ENCODE measurements at places on chromosomes 16 and 17.

DNA sequence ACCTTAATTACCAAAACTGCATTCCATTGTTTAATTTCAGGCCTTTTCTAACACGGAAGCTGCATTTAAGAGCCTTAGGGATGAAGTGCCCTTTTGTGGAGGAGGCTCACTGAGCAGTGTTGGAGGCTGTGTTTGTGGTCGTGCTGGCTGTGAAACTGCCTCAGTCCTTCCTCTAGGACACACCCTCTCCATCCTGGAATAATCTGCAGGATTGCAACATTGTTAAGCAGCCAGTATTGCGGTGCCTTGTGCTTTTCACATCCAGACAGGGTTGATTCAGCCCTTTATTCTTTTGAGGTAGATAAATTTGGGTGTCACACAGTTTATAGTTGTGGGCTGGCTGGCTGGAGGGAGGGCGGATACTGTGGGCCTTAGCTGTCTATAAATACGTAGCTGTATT is 141.6 kb downstream of the CDRT15L2 start:
- no peak for DNase-seq

DNA sequence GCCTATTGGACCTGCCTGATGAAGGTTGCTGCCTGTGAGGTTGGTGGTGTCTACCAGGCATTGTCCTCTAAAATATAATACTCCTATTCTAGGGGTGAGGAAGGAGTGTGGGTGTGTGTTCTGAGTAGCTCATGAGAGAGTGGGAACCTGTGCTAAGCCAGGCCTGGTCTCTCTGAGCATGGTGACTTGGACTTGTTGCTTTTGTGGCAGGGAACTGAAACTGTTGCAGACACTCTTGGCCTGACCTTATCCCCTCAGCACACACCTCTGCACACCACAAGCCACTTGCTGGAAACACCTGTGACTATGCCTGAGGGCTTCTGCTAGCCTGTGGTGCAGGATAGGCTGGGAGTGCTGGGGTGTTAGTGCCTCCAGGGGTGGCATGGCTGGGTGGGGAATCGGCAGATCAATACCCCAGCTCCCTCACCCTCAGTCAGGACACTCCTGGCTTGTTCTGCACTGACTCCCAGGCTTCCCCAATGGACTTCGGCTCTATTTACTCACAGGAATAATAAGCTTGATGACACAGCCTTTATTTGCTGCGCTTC is 29.9 kb downstream of the PLCG2 start:
- no peak for DNase-seq

- DNase-seq: no peak
Observed at GRCh38 chr17:76924345-76925342, 56.4 kb downstream of the MGAT5B start.

DNA sequence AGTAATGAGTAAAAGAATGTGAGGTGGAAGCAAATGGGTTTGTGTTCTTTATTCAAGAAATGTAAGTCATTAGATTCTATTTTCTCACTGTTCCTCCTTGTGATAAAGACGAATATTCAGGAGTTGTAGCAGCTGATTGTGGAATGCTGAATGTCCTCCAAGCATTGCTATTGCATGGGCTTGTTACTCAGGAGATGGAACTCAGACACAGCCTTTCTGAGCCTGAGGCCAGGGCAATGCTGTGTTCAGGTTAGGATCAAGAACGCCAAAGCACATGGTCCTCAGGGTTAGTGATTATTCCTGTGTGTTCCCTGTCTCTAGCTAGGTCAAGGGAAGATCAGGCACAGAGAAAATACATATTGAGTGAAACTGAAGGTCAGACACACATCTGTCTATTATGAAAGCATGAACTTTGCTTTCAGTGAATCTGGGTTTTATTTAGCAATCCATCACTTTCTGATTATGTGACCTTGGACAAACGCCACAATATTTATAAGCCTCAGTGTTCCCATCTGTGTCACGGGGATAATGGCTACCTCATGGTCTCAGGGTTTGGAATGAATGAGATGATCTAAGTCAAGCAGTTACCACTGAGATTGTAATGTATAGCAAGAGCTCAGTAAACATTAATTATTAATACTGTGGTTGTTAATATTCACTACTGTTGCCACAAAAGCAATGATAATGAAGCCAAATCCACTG is 426.8 kb upstream of the DYNLRB2 start:
- no peak for DNase-seq

- no peak for DNase-seq
Observed at GRCh38 chr16:72072514-72073342, 9.7 kb downstream of the HPR start.

GRCh38 chr16:88297178-88297720 is 85.5 kb upstream of the ZNF469 start:
- no peak for DNase-seq

DNA sequence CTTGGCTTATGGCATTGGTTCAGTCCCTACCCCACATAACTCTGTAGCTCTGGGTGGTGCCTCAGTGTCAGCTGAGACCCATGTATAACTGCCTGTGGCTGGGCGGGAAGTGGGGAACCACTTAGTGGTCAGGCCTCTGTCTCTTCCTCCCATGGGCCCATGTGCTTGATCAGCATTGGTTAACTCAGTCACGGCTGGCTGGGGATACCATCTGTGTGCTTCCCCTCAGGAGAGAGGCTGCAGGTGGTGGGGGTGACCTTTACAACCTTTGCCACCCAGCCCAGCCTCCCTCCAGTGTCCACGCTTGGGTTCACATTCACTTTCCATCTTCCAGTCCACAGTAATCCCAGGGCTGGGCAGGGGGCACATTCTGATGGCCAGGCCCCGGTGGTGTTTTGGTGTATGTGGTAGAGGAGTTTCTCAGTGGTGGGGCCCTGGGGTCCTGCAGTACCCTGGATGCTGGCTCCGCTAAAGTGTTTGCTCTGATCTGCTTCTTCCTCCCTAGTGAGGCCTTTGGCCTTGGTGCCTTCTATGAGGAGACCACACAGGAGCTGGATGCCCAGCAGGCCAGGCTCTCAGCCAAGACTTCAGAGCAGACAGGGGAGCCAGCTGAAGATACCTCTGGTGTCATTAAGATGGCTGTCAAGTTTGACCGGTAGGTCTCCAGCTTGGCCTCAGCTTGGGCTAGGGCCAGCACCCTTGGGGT is 10.2 kb upstream of the NFATC3 start:
- DNase-seq: no peak

DNA sequence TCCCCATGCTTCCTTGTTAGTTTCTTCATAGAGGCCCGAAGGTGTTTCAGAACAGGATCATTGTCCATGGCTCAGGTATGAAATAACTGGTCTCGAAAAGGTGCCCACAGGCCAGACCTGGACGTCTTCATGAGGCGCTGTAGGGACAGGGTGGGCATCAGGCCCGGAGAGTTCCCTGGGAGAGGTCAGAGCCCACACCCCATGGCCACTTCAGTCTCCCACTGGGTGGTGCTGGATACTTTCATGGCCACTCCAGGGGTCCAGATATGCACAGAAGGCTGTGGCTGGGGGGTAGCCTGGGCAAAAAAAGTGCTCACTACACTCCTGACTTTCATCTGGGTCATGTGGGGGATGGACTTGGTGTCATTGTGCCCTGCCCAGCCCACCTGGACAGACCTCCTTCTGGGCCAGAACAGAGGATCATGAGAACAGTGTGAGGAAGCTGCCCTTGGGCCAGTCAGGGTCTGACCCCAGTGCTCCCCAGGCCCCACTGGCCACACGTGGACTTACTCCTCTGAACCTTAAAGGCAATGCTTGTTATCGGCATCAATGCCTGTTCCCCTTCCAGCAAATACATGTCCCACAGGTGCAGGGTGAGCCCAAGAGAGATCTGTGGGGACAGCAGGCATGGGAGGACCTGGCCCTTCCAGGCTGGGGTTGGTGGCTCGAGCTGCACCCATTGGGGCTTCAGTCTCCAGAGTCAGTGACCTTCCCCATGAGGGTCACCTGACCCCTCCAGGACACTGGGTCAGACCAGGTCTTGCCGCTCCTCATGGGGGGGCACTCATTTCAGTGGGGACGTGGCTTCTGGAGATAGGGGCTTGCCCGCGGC is 36.9 kb downstream of the LGALS9 start:
- no peak for DNase-seq

DNA sequence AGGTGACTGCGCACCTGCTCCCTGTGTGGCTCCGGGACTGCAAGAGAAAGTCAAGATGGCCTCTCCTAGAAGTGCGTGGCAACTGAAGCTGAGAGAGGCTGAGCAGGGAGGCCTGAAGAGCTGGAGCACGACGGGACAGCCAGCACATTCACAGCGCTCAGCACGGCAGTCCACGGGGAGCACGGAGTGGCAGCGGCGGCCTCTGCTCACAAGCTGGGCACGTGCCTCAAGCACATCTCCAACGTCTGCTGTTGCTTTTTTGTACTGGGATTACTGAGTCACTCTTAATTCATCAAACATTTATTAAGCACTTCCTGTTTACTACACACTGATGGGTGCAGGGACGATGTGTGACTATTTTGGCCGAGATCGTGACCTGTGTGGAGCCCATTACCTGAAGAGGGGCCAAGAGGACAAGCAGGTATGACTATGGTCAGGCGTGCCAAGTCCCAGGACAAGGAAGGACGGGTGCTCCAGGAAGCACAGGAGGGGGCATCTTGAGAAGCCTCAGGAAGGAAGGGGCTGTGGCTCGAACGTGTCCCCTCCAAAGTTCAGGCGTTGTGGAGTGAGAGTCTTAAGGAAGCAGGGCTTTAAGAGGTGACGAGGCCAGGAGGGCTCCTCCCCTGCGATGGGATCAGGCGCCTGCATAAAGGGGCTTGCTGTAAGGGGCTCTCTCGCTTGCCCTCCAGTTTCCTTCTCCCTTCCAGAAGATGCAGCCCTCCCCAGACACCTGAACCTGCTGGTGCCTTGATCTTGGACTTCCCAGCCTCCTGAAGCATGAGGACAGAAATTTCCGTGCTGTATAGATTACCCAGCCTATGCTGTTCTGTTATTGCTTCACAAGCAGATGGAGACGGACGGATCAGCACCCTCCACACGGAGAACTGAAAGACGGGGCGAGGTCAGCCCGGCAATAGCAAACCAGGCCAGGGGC is 105.8 kb downstream of the ADCY9 start:
- no peak for DNase-seq

- no peak for DNase-seq
Observed at GRCh38 chr17:61364463-61364846, 35.2 kb upstream of the TBX2 start.

- DNase-seq: no peak
Observed at GRCh38 chr17:55458978-55459377, 37.3 kb upstream of the MMD start.

DNA sequence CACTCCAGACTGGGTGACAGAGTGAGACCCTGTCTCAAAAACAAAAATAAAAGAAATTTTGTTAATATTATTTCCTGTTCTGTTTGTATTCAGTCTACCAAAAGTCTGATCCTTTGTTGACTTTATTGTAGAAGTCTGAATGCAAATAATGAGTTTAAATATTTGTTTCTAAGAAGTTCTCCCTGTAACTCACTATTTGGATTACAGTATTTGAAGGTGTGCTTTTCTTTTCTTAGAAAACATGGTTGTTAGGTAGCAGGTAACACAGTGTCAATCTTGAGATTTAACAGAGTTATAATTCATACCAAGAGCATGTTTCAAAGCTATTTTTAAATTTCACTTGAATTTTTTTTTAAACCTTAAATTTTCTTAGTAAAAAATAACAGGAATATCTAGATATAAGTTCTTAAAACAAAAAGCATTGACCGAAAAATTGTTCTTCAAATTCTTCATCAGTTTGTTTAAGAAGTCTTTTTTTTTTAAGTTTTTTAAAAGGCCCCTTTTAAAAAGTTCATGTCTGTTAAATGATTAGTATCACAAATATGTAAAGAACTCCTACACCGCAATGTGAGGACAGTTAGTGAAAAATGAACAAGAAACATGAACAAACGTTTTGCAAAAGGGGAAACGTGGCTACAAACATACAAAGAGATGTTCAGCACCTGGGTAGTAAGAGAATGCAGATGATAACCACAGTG is 35.0 kb downstream of the GAN start:
- no peak for DNase-seq

- DNase-seq: no peak
Observed at GRCh38 chr17:45965812-45966211, 33.2 kb upstream of the STH start.

DNA sequence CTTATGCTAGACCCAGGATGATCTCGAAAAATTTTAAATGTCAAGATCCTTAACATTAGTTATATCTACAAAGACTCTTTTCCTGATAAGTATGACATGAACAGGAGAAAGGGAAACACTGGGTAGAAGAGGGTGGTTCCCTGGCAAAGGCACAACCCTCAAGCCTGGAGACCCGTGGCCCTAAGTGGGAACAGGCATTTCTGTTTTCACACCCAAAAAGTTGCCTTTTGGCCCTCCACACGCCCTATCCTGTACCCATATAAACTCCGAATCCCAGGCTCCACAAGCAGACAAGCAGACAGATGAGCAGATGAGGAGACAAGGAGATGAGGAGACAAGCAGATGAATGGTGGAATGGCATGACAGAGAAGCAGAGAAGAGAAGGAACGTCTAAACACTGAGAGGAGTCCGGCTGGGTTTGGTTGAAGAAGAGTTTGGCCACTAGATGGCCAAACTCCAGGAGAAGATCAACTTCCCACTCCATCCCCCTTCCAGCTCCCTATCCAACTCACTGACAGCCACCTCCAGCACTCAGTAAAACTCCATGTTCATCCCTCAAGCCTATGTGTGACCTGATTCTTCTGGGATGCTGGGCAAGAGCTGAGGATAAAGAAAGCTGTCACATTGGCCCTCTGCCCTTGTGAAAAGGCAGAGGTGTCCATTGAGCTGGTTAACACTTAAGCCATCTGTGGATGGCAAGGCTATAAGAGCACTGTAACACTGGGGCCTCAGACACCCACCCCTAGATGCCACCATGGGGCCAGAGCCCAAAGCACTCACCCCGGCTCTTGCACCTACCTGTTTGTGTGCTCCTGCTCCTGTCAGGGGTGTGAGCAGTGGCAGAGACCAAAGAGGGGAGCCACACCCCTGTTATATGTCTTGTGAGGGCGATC is 139.6 kb upstream of the FAM20A start:
- DNase-seq: no peak

GRCh38 chr16:81384006-81384405 is 60.6 kb upstream of the CMIP start:
- DNase-seq: no peak

DNA sequence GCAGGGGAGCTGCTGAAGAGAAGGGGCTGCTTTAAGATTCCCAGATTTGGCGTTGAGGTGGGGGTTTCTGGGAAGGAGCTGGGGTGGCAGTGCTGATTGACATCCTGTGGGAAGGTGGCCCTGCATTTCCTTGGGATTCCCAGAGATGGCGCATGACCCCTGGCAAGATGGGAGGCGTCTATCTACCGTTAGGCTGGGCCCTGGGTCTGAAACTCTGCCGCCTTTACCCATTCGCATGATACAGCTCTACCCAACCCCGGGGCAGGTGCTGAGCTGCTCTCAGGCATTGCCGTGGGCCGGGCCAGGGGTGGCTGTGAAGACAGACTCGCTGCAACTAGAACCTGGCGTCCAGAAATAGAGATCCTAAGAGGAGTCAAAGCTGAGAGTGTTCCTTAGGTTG is 9.9 kb upstream of the MVD start:
- no peak for DNase-seq

DNA sequence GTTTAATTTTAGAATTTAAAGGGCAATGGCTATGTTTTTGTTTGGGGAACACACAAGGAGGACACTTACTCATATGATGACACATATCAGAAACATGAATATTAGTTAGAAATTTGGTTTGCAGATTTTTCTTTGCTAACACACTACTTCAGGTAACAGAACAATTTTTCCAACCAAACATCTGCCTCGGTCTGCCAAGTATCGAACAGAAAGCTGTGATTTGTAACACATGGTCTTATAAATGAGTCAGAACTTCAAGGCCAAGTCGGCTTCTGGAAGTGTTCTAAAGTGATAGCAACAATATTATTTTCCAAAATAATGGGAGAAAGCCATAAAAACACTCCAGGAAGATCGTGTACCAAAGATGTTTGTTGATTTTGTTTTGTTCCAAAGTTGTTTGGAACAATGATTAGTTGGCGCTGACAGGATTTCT is 75.9 kb upstream of the PMFBP1 start:
- DNase-seq: no peak

- DNase-seq: no peak
Observed at GRCh38 chr17:81221842-81222619, 734 bp downstream of the CEP131 start.

All from hematopoietic multipotent progenitor cell (in vitro differentiated cells).